ENCODE measurements at places on chromosomes 13 and 19.
A peak's percentile ranks its signal among the peaks of the same experiment; 100 is the strongest.

GRCh38 chr19:35843676-35844481, 8.4 kb downstream of the NPHS1 start:
- no peak for DNase-seq

DNA sequence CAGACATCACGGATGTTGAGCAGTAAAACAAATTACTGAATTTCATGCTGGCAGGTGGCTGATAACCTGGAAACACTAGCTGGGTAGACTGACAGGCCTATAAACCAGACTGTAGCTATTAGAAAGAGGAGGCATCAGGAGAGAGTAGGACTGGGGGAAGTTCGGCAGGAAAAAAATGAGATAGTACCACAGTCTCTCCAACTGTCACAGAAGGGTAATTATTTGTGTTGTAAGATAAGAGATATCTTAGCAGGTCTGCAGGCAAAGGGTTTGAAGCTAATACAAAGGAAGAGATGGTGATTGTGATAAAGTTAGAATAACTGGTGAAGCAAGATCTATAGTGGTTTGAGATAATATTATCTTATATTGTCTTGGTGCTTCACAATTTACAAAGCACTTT, 41.7 kb downstream of the MIPEP start:
- peak; percentile 47 for DNase-seq

DNA sequence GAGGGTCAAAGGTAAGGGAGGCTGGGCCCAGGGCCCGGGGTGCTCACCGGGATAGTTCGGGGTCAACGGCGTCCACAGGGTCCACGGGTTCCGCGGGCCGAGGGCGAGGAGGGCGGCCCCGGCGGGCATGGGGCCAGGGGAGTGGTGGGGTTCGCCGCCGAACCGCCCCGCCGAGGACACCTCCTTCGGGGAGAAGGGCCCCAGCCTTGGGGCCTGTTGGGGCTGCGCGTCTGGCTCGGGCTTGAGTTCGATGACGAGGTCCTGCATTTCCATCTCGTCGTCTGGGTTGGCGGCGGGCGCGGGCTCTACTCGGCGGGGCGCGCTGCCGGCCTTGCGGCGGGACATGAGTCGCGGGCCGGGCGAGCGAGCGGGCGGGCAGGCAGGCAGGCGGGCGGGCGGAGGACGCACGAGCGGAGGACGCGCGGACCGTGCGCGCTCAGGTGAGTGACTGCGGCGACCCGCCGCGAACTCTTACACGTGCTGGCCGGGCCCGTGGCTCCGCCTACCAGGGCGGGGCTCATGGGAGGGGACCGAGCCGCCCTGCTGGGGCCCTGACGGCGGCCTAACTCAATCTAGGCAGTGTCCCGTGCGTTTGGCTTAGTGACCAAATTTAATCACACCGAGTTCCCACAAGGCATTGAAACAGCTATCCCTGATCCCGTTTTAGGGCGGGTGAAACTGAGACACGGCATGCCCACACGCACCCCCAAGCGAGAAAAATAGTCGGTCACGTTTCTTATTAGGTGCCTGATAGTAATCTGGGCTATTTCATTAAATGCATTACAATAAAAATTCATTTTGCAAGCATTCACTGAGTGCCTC, at the start of gene ZNF296:
TSS of gene ZNF296 (minus strand) at position 450 of the 822 bp plus-strand sequence. CDS start at position 345, 105 bp downstream.
- peak; percentile 89 for DNase-seq

- no peak for DNase-seq
These were observed at the start of gene RNF225 for GRCh38 chr19:58395220-58395978. TSS of gene RNF225 (plus strand) at chr19:58395656. CDS start at chr19:58396090, 434 bp downstream.

- DNase-seq = no peak
These were observed 18.2 kb downstream of the CARS2 start for GRCh38 chr13:110687736-110688135.

- no peak for DNase-seq
These were observed 94.1 kb downstream of the STK24 start for GRCh38 chr13:98482476-98483444.

DNA sequence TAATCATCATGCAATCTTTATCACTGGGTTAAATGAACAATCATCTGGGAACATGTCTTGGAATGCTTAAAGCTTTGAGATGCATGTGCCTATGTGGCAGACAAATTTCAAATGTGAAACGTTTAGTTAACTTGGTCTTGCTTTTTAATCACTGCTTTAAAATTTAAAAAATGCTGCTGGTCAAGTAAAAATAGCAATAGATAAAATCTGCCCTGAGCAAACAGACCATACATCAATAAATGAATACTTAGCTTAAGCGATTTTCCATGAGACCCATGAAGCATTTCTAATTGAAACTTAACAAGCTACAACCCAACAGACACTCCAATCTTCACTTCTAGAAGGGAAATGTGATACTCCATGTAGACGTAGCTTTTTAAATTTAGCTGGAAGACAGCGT, 1.9 kb upstream of the KL start:
- DNase-seq = no peak

- peak; percentile 40 for DNase-seq
These were observed 15.0 kb downstream of the POLR1D start for GRCh38 chr13:27636589-27637288.

DNA sequence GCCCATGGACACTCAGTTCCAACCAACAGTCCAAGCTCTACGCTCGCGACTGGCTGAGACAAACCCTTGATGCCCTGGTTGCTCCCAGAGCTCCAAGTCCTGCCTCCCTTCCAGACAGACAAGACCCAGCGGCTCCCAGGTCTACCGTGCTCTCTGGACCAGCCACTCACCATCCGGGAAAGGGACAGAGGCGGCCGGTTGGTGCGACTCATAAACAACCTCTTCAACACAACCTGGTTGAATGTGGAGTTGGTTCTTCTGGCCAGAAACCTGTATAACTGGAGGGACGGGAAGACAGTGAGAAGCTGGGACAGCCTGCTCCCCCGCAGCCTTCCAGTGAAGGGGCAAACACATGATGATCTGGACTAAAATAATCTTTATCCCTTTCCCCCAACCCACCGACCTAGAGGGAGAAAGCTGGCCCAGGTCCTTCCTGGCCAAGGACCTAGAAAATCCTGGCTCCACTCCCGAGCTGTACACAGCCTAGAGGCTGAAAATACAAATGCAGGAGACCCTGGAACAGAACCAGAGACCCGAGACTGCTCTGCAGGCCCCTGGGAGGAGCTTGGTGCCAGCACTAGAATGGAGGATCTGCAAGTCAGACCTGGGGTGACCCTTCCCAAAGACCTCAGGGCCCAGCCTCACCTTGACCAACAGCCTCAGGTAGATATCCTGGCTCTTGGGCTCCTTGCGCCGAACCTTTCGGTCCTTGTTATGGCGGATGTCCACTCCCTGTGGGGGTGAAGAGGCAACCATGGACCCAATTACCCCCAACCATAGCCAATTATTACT, 1.6 kb downstream of the RPL18 start:
- no peak for DNase-seq

- no peak for DNase-seq
These were observed 125.9 kb downstream of the COG6 start for GRCh38 chr13:39781381-39781780.

DNA sequence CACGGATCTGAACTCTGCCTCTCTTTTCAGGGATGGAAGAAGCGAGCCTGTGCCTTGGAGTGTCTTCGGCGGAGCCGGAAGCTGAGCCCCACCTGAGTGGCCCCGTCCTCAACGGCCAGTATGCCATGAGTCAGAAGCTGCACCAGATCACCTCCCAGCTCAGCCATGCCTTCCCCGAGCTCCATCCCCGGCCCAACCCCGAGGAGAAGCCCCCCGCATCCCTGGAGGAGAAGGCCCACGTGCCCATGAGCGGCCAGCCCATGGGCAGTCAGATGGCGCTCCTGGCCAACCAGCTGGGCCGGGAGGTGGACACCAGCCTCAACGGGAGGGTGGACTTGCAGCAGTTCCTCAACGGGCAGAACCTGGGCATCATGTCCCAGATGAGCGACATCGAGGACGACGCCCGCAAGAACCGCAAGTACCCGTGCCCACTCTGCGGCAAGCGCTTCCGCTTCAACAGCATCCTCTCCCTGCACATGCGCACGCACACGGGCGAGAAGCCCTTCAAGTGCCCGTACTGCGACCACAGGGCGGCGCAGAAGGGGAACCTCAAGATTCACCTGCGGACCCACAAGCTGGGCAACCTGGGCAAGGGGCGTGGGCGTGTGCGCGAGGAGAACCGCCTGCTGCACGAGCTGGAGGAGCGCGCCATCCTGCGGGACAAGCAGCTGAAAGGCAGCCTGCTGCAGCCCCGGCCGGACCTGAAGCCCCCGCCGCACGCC, 71.5 kb downstream of the ZNF536 start:
- DNase-seq = no peak

GRCh38 chr19:2123682-2124387, 27.1 kb downstream of the IZUMO4 start:
- DNase-seq = no peak

- no peak for DNase-seq
These were observed 15.1 kb downstream of the ILF3 start for GRCh38 chr19:10669246-10669645.

- DNase-seq = no peak
These were observed 550.1 kb downstream of the DACH1 start for GRCh38 chr13:71316792-71317363.

DNA sequence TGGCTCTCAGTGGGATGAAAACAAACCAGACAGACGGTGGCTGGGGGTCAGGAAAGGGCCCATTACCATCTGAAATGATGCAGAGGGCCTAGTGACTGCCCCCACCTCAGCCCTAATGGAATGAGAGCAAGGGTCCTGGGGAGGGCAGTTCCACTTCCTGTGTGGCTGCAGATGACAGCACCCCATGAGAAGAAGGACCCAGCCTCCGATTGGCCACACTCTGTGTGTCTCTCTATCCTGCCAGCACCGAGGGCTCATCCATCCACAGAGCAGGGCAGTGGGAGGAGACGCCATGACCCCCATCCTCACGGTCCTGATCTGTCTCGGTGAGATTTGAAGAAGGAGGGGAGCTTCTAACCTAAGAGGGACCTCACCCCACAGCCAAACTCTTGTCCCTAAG, 498 bp downstream of the LILRB1 start:
- DNase-seq = no peak

DNA sequence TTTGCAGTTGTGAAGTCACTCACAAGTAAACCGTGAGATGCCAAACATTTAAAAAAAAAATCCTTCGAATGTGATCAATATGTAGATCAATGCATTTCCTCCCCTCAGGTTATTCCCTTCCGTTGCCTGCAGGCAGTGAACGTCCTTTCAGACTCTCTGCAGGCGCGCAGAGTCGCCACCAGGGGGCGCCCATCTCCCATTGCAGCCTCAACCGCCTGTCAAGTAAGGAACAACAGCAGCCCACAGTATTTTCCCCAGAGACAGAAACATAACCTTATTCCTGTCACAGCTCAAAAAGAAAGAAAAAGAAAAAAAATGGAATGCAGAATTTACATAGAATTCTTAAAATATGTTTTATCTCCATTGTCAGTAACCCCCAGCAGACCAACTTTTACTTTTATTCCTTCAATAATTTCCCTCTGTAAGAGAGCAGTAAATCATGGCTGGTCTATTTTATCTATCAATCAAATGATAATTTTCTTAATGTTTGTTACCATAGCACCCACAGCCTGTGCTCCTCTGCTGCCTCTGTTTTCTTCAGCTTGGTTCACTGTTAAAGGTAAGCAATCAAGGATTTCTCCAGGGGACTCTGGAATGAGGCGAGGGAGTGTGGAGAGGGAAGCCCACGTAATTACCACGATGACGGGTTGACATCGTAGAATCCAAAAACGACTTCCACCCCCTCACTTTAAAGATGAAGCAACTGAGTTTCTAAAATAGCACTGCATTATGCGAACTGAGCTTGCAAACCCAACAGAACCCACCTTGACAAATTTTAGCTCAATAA, 637.6 kb upstream of the ARGLU1 start:
- DNase-seq = peak; percentile 65

- peak; percentile 10 for DNase-seq
These were observed 2.1 kb downstream of the FGF9 start for GRCh38 chr13:21672796-21673538.

DNA sequence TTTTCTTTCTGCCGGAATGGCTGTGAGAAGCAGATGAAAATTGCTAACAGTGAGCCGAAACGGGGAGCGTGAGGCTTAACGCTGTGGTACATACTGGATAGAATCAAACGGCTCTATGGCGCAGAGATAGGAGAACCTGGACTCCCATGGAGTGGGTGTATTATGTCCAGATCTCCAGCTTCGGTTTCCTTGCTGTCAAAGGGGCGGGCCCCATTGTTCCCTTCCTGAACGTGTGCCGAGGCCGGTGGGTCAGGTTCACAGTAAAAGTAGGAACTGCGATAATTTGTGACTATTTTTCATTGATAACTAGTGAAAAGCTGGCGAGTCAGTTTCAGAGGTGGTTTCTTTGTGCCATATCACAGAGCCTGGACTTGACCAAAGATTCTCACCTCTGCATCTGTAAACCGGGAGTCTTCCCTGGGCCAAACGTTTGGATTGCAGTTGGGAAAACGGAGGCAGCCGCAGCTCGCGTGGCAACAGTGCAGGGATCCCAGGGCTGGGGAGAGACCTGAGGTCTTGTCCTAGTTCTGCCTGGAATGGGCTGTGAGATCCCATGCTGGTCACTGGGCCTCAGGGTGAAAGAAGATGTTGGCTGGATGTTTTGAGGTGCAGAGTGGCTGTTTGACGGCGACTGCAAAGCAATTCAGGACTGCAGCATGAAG, 752 bp downstream of the RPL18A start:
- no peak for DNase-seq

DNA sequence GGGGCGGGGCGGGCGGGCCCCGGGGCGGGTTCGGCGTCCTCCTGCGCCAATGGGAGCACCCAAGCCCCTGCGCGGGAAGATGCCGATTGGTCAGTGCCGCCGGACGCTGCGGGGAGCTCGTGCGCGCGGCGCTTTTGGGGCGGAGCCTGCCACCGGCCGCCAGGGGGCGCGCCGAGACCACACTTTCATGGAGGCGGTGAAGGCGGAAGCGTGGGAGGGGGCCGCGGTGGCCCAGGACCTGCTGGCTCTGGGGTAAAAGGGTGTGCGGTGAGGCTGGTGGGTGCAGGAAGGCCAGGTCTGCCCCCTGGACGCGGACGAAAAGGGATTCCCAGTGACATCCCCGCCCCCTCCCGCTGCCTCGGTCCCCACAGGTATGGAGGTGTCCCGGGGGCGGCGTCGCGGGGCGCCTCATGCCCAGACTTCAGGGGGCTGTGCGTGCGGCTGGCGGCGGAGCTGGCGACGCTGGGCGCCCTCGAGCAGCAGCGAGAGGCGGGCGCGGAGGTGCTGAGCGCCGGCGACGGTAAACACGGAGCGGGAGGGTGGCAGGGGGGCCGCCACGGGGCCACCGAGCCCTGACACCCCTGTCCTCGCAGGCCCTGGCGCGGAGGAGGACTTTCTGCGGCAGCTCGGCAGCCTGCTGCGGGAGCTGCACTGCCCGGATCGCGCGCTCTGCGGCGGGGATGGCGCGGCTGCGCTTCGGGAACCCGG, at the start of gene FAM98C:
TSS of gene FAM98C (plus strand) at position 127 of the 708 bp plus-strand sequence. CDS start at position 188, 61 bp downstream.
- DNase-seq = peak; percentile 99

GRCh38 chr19:41299046-41299754, 10.8 kb upstream of the CCDC97 start:
- DNase-seq = no peak
